Muscle of arm (tissue), 14 donors: ENCODE measurements at places on chromosomes 13 and 19. TPM values are rescaled to one million over a fixed set of nuclear protein-coding genes. Genes with fewer than 3 reads are reported as not detected.

CEACAM7 gene
- polyA plus RNA-seq, result not detected

CALR gene
- 390 TPM for polyA plus RNA-seq

PPM1N gene
- polyA plus RNA-seq, result 1.2 TPM

LYL1 gene
- 5.4 TPM for polyA plus RNA-seq

PSG3 gene
- not detected for polyA plus RNA-seq

LIPE gene
- 6.4 TPM for polyA plus RNA-seq

LILRB1 gene
- 1.1 TPM for polyA plus RNA-seq

ZNF729 gene
- 0.05 TPM for polyA plus RNA-seq

NLRP7 gene
- not detected for polyA plus RNA-seq

EPS8L1 gene
- polyA plus RNA-seq, result 2.2 TPM

- peak; percentile 76 for DNase-seq
These were observed 845.3 kb downstream of the DIAPH3 start for GRCh38 chr13:59318320-59318930.

DNA sequence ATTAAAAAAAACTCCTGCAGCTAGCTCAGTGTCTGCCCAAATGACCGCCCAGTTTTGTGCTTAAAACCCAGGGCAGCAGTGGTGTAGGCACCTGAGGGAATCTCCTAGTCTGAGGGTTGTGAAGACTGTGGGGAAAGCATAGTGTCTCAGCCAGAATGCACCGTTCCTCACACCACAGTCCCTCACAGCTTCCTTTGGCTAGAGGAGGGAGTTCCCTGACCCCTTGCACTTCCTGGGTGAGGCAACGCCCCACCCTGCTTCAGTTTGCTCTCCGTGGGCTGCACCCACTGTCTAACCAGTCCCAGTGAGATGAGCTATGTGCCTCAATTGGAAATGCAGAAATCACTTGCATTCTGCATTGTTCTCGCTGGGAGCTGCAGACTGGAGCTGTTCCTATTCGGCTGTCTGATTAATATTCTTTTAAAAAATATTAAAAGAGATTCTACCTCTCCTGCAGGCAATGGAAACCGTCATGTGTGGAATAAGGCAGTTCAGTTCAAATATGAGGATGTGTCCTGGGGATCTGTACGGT, 645.7 kb downstream of the FGF9 start:
- no peak for DNase-seq

DNA sequence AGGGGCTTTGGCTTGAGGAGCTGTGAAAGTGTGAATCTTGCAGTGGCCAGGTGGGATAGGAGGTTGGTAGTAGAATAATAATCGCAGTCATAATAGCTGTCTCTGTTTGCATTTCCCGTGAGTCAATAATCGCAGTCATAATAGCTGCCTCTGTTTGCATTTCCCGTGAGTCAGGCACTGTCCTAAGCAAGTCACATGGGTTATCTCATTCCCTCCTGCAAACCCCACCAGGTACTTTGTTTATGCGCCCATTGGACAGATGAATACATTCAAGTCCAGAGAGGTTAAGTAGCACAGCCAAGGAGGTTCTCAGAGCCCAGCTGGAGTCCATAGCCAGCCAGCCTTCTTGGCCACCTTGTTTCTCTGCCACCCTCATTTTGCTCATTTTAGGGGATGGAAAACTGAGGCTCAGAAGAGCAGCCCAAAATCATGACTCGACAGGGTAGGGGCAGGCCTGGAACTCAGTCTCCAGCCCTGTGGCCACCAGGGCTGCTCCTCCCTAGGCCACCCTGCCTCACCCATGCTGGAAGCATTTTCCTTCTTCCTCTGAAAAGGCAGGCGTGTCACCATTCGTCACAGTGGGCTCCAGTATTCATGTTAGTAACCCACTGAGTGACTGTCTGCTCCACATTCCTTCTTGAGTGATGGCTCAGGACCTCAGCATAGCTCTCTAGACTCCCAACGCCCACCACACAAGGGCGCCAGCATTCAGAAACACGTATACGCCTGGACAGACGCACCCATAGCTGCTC, 206.2 kb downstream of the URI1 start:
- DNase-seq, result no peak

GRCh38 chr19:2097203-2097885, 629 bp downstream of the IZUMO4 start:
- DNase-seq, result no peak

DNA sequence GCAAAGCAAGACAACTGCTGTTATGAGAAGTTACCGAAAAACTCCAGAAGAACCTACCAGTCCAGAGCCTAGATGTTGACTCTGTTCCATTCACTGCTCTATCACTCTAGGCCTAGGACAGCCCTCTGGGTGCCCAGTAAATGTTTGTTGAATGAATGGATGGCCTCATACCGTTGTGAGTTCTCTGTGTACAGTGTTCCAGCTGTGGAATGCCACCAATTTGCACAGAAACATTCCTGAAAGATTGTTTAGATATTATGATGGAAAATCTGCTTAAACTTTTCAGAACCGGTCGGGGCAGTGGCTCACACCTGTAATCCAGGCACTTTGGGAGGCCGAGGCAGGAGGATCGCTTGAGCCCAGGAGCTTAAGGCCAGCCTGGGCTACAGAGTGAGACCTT, 1.3 kb upstream of the FBL start:
- DNase-seq, result no peak

DNA sequence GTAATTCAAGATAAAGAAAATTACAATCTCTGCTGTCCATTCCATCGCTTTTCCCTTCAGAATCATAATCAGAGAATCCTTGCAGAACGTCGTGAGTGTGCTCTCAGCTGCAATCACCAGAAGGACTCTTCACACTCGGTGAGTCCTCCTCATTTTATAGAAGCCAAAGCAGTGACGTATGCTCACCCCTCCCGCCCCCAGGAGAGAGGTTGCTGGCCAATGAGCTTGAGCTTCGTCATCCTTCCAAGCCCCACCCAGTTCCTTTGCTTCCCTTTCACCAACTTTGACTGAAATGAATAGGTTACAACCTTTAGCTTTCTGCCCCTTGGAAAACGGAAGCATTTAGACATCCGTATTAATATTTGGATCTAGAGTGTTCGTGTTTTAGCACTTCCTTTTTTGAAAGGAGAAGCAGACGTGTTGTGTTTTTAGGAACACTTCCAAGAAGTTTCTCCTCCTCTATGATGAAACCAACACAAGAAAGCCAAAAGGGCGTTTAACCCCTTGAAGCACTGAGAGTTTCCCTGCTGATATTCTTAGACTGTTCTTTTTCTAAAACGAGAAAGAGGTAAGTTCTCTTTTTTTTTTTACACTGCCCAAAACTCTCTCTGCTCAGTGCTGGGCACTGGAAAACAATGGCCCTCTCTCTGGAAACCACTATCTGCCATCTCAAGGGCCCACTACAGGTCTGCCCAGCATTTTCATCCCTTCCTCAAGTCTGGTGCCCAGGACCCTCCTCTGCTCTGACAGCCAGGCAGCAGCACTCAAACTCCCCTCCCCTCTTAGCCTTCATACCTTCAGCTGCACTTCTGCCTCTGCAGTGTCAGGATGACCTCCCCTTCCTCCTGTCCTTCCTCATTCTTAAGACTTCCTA, 44.3 kb upstream of the CEACAM21 start:
- peak; percentile 52 for DNase-seq

- no peak for DNase-seq
These were observed 97.3 kb downstream of the TDRD3 start for GRCh38 chr13:60494296-60494695.
